ENCODE measurements at places on chromosomes 5 and 9. TPM values are rescaled to one million over a fixed set of nuclear protein-coding genes. Genes with fewer than 3 reads are reported as not detected.

Gene PCDHGB7
- total RNA-seq: 14.8 TPM

Gene CRB2
- 5.4 TPM for total RNA-seq

Gene GRIN3A
- total RNA-seq: 6.9 TPM

Gene C5orf22
- 25.6 TPM for total RNA-seq

Gene ACTBL2
- not detected for total RNA-seq

Gene UHRF2
- 66.9 TPM for total RNA-seq

Gene BTNL3
- total RNA-seq: not detected

Gene ADAMTS16
- total RNA-seq: 1.5 TPM

Gene TAF1L
- 0.25 TPM for total RNA-seq

Gene IFNA21
- total RNA-seq: not detected

Gene CTXN3
- 3.2 TPM for total RNA-seq

Gene TTC23L
- 3.4 TPM for total RNA-seq

Measured in temporal lobe (tissue), 4 donors.